ENCODE measurements at places on chromosomes 6 and 20. TPM values are rescaled to one million over a fixed set of nuclear protein-coding genes. Genes with fewer than 3 reads are reported as not detected.

GRCh38 chr20:42484335-42484734 is 705.4 kb downstream of the PTPRT start:
- DNase-seq, result no peak

GRCh38 chr6:42066156-42066675 is 15.9 kb downstream of the TAF8 start:
- no peak for DNase-seq

DNA sequence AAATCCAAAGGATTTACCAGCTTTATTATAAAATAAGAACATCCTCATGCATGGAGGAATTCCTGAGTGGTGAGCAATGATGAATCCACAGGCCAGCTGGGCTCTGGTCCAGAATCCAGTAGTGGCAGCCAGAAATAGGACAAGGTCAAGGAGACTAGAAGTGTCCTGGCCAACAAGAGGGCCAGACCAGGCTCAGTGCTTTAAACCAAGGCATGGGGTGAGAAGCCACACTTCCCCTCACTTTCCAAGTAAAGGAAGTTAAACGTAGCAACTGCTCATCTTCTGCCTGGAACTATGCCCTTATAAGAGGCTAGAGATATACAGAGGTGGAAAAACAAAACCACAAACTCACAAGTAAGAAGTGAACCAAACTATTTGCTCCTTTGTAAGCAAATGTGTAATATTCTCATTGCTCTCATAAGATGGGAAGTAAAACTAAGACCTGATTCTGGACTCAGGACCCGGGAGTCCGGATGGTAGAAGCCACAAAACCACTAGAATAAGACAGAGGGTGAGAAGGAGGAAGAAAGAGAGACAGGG is 253.2 kb downstream of the UST start:
- no peak for DNase-seq

DNA sequence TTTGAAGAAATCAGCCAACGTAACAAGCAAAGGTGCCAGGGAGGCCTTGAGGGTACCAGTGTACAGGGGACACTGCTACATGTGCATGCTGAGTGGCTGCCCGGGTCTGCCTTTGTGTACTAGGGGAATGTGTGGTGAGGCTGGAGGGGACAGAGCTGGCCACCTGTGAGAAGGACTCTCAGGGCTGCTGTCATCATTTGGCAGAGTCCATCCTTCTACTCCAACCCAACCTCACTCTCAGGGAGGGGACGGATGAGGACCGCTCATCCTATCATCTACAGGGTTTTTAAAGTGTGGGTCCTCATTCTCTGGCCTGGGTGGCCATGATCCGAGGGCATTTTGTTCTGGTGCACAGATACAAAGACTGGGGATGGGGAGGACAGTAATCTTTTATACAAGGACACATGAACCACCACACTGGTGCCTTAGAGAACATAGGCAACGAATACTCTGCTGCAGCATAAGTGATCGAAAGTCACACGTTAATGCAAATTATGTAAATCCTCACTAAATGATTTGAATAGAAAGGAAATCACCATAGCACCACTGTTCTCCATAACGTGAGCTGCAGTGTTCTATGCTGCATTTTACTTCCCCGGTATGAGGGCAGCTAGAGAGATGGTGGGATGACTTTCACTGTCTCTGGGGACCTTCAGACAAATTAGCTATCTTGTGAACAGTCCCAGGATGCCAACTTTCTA is 181.4 kb downstream of the GMPR start:
- no peak for DNase-seq

- DNase-seq, result no peak
Measured at GRCh38 chr6:106216527-106216926, 109.0 kb downstream of the ATG5 start.

- no peak for DNase-seq
Measured at GRCh38 chr6:32189742-32190053, 304 bp downstream of the PBX2 start.

DNA sequence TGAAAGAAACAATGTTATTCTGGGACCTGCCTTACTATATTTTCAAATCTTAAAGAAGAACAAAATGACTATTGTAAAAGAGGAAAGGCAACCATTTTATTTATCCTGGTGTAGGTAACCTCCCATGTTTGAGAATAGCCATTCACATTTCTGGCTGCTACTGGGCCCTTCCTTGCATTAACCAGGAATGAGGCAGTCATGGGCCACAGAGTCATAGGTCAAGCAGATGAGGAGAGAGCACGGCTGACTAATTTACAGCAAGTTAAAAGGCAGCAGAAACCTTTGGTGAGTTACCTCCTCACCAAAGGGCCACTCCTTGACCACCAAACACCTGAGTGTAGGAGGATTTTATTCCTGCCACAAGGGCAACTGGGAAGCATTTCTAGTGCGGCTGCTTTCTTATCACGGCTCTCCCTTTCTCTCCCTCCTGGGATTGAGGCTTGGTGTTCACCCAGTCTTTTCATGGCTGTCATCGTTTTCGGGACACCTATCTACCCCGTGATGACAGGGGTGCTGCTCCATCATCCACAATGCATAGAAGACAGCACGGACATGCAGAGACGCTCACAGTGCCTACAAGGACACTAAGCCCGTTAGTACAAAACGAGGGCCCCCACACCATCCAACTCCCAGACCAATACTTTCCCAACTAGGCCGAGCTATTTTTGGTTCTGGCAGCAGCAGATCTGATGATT is 4.4 kb upstream of the LAMA4 start:
- no peak for DNase-seq

Gene NOX3
- not detected for total RNA-seq

Gene MMP24
- not detected for total RNA-seq

Gene TMEM170B
- total RNA-seq, result 15.0 TPM

Gene RNF182
- total RNA-seq, result not detected

Gene C6orf15
- total RNA-seq, result not detected

Gene RPS18
- 4,945 TPM for total RNA-seq
